ELF-1 (cell line): ENCODE measurements at places on chromosomes 2 and 18.
A peak's percentile ranks its signal among the peaks of the same experiment; 100 is the strongest.

GRCh38 chr18:31451625-31452024 lies 4.1 kb downstream of the DSG3 start:
- no peak for DNase-seq

DNA sequence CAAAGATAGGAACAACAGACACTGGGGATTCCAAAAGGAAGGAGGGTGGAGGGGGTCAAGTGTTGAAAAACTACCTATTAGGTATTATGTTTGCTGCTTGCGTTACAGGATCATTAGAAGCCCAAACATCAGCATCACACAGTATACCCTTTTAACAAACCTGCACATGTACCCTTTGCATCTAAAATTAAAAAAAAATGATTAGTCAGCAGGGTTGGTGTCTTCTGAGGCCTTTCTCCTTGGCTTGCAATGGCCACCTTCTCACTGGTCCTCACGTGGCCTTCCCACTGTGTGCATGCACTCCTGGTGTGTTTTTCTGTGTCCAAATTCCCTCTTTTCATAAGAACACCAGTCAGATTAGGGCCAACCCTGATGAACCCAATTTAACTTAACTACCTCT lies 5.6 kb upstream of the IMPA2 start:
- DNase-seq: no peak

- peak; percentile 36 for DNase-seq
Measured at GRCh38 chr2:54672590-54673456, 50.6 kb upstream of the EML6 start.

DNA sequence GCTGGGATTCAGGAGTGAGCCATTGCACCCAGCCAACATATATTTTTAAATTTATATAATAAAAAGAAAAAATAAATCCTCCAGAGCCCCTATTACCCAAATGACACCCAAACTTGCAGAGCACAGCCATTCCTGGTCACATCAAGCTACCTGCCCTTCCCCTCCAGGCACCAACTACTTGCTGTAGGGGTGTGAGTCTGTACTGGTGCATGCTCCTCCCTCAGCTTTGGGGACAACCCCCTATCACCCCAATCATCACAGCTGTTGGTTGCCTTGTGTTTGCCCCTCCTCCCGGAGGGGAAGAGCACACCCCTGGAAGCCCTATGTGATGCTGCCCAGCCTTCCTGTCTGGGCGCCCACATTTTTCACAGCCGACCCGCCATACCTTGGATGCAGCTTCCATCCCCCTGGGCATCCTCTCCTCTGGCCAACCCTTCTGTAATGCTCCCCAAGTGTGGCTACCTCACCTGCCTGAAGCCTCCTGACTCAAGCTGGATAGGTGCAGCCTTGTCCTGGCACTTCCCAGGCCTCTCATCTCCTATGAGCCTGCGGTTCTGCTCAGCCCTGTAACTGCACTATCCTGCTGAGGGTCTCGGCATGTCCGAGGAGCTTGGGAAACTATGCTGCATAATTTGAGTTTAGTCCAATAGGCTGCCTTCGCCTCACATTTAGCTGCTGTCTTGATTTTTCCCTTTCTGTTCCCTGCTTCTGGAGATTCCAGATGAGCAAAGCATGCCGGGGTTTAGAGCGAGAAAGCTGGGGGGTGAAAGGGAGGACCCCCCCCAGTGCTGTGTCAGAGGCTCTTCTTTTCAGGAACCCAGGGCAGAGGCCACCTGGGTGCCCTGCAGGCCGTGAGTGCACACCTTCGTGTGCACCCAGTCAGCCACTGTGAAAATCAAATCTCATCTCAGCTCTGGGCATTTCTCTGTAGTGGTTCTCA lies 27.2 kb downstream of the CHST10 start:
- DNase-seq: no peak

DNA sequence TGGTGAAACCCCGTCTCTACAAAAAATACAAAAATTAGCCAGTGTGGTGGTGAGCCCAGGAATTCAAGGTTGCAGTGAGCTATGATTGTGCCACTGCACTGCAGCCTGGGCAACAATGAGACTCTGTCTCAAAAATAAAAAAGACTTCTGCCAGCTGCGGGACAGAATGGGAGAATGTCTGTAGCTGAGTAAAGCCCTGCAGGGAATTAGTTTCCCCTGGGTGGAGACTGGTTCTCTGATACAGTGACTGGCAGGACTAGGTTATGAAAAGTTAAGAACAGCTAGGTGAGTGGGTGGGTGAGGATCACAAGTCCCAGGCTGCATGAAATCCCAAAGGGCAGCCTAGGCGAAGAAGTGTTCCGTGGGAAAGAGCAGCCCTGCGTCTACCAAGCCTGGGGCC lies 13.8 kb upstream of the CATIP start:
- no peak for DNase-seq

DNA sequence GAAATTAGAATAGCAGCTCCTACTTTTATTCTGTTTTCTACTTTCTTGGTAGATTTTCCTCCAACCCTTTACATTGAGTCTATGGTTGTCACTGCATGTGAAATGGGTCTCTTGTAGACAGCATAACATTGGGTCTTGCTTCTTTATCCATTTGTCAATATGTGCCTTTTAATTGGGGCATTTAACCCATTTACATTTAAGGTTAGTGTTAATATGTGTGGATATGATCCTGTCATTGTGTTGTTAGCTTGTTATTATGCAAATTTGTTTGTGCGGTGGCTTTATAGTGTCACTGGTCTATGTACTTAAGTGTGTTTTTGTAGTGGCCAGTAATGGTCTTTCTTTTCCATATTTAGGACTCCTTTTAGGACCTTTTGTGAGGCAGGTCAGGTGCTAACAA lies 276.9 kb upstream of the SPHKAP start:
- no peak for DNase-seq

- DNase-seq: no peak
Measured at GRCh38 chr2:222364285-222364895, 60.0 kb upstream of the SGPP2 start.

GRCh38 chr2:142742371-142743214 lies 134.9 kb upstream of the KYNU start:
- no peak for DNase-seq

- no peak for DNase-seq
Measured at GRCh38 chr2:74472945-74473258, 422 bp upstream of the MRPL53 start.

DNA sequence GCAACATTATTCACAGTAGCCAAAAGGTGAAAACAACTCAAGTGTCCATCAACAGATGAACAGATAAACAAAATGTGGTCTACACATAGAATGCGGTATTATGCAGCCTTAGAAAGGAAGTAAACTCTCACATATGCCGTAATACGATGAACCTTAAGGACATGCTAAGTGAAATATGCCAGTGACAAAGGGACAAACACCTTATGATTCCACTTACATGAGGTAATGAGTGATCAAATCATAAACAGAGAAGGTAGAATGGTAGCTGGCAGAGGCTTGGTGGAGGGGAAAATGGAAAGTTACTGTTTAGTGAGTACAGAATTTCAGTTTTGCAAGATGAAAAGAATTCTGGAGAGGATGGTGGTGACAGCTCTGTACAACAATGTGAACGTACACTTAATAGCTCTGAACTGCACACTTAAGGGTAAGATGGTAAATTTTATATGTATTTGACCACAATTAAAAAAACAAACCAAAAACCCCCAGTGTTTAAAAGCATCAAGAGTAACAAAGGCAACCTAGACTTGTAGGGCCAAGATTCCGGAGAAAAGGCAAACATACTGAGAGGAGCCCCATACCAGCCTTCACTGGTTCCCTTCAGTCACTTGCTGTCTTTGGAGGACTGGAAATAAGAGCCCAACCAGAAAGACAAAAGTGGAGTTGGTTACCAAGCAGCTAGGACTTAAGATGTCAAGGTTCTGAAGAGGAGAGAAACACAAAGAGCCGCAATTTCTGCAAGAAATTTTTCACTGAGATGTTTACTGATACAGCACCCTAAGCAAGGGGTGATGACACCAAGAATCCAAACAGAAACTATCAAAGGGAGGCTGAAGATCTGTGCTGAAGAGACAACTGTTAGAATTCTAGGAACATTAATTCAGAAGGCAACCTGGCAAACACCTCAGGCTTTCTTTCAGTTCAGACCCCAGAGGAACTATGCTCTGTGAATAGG lies 61.3 kb downstream of the CUL3 start:
- DNase-seq: peak; percentile 21

DNA sequence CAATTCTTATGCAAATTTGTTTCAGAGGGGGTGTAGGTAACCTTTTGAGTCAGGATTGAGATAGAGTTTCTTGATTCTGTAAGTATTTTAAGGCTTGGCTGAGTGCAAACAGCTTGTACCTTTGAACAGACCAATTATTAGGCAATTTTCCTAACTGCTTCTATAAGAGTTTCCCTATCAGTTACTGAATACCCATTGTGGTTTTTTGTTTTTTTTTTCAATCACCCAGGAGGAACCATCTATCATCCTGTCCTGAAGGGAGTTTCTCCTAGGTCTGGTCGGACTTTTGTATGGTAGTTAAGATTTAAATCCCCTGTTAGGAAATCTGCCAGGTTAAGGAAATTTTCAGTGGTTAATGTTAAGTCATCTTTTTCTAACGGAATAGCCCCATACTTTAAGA lies 319.4 kb upstream of the SLC39A10 start:
- no peak for DNase-seq

GRCh38 chr18:75760208-75760607 lies 332.7 kb upstream of the SMIM21 start:
- DNase-seq: no peak

- no peak for DNase-seq
Measured at GRCh38 chr18:1965541-1965940, 605.8 kb downstream of the METTL4 start.

GRCh38 chr2:109703077-109703476 lies 88.9 kb downstream of the SOWAHC start:
- no peak for DNase-seq

GRCh38 chr2:12702168-12703121 lies 14.3 kb upstream of the TRIB2 start:
- no peak for DNase-seq

DNA sequence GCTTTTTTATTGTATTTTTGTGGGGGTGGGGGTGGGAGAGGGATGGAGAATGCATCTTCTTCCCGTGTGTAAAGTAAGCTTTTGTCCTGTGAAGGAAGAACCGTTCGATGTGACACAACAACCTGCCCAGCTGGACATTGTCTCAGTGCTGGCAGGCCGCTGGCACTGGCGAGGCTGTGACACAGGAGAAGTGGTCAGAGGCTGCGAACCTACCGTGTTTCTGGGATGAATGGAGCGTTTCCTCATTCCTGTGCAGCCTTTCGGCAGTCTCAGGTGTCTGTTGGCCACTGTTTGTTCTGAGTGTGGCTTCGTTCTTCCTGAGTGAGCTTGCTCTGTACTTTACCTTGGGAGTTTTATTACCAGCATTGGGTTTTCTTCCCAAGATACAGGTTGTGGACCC lies 8.0 kb downstream of the RAMP1 start:
- DNase-seq: no peak

- DNase-seq: peak; percentile 47
Measured at GRCh38 chr2:134083548-134083947, 170.3 kb upstream of the MGAT5 start.

DNA sequence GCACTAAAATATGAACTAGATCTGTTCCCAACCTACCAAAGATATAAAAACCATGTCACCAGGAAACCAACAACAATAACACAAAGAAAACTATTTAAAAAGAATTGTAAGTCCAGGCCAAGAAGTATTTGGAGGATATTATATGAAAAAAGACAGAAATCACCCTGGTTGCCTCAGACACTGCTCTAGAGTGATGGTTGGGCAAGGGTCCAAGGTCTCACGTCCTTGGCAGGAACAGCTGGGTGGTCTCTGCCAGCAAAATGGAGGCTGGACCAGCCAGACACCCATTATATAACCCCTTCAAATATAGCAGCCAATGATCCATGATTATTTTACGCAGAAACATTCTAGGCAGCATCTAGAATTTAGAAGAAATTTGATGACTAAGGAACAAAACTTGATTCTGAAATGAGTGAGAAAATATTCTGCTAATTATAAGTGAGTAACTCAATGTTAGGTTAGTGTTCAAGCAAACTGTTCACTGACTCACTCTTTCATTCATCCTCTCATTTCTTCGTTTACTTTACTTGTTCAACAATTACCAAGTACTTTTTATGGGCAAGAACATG lies 35.4 kb downstream of the MRPL35 start:
- no peak for DNase-seq

DNA sequence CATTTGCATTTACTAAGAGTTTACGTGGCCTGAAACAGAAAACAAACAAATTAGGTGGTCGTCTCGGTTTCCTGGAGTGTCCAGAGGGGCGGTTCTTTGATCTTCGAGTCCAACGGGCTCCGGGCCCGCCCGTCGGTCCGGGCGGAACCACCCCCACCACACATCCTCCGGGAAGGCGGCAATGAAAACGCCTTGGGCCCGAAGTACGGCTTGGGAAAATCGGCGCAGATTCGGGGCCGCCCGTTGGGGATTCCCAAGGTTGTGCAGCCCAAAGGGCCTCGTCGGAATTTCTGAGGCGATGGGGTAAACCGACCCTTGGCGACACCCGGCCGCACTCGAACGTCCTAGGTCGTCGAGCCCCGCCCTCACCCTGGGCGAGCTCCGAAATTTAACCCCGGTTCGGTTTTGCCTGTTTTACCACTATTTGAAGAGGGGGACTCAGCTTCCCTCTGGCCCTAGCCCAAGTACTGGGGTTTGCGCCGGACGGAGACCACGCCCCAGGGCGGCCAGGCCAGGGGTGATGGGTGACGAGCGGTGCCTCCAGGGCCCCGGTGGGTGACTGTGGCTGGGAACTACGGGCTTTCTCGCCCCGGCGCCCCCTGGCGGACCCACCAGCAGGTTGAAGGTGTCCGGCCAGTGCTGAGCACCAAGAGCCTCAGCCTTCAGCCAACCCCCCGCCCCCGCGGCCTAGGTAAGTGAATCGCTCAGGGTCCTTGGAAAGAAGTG lies 1.9 kb upstream of the CFAP53 start:
- DNase-seq: peak; percentile 92

DNA sequence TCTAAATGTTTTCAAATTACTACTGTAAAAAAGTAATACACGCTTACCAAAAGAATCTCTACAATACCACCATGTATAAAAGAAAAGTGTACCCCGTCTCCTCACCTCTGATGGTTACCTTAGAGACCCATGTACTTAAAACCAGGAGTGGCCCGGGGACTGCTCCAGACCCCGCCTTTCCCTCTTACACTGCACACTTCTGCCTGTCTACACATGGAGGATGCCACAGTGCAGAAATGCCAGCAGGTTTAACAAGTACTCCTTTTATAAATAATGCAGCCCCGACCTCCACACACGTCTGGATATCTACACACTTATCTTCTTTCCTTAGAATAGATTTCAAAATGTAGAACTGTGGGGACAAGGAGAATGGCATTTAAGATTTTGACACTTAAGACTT lies 5.3 kb downstream of the HDAC4 start:
- no peak for DNase-seq

- DNase-seq: no peak
Measured at GRCh38 chr2:62999905-63000304, 50.7 kb upstream of the OTX1 start.

GRCh38 chr2:179524809-179525339 lies 260.2 kb upstream of the SESTD1 start:
- no peak for DNase-seq

DNA sequence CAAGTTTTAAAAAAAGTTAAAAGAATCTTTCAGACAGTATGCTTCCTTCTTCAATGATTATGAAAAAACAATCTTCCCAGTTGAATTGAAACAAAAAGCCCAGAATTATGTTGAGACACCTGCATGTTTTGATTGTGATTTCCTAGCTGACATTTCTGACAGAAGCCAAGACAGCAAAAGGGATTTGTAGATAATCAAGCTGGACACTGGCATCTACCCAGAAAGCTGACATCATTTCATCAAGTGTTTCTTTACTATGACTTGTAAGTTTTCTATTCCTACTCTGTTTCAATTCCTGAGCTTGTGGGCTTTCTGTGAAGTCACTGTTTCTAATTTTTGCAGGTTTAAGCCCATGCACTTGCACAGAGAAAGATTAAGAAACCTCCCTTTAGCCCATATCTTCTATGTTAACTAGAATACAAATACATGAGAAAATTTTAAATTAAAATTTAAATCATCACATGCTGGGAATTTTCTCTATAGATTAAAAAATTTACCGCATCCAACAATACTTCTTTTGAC lies 82.9 kb upstream of the CCDC85A start:
- no peak for DNase-seq
